GM23248 (cell line): ENCODE measurements at places on chromosomes 5 and 9.

DNA sequence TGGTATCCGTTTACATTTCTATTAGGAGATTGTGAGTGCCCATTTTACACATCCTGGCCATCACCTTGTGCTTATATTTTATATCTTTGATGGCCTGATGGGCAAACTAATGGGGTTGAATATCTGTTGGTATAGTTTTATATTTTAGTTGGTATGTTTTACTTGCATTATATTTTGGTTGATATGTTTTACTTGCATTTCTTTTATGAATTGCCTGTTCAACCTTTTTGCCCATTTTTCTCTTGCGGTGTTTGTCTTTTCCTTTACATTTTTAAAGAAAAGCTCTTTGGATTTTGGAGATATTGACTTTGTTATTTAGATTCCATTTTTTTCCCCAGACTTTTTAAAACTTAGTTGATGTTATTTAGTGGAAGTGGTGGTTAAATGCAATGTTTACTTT lies 14.6 kb downstream of the ZNF618 start:
- no peak for DNase-seq

DNA sequence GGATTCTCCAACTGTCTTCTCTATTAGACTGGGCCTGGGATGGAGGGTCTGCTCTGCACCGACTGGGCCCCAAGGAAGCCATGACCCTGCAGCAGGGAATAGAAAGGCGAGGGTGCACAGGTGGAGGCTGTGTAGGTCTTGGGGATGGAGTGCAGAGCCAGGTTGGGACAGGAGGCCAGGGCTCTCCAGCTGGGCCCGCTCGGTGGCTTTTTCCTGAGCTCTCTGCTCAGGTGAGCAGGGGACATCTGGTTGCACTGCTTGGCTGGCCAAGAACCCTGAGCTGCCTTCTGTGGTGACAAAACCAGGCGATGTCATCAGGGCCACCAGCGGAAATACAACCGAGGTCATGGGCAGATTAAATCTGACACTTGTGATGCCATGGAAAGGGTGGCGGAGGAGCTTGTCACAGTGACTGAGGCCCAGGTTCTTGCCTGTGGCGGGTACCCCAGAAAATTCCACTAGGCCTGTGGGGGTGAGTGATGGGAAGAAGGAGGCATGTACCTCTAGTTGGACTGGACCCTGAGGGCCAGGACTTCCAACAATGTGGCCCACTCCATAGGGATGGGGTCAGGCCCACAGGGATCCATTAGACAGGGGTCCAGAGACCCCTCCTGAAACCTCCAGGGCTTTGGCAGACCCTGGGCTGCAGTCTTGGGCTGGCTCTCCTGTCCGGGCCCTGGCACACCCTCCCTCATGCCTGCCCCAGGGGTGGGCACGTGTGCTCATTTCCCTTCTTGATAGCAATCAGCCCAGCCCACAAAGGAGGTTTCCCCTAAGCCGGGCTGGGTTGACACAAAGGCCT lies 4.4 kb upstream of the IL3 start:
- DNase-seq: no peak

GRCh38 chr5:172678902-172679301 lies 37.8 kb downstream of the NEURL1B start:
- no peak for DNase-seq

DNA sequence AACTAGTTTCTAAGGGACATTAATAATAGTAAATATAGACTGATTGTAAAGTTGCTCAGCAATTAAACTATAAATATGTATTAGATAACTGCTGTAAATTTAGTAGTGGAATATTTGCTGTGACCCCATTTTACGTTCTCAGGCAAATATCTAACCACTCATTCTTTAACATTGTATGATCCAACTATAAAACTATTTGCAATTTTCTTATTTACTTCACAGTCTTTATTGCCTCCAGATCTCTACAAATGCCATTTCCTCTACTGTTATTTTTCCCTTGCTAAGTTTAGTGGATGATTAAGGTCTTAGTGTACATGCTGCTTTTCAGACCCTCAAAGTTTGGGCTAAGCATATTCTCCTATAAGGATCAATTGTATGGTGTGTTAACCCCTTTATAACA lies 526.2 kb upstream of the ST8SIA4 start:
- peak; percentile 75 for DNase-seq
